Adipocyte (in vitro differentiated cells): ENCODE measurements at places on chromosomes 3 and 15.

GRCh38 chr15:56148064-56148463, 95.6 kb downstream of the RFX7 start:
- DNase-seq = no peak

DNA sequence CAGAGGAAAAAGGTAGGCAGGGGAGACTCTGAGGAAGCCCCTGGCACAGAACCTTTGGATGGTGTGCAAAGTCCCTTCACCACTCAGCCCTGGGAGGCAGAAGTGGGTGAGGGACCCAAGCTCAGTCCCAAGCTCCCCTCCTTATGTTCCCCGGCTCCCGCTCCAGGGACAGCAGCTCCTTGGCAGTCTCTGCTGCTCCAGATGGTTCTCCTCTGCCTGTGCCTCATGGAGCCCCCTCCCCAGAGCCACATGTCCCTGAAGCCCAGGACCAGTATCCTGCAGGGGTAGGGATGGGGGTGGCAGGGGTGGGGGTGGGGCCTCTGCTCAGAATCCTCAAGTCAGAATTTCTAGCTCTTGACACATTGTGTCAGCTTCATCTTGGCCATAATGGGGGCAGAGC, 8.0 kb upstream of the CAMKV start:
- DNase-seq = no peak

DNA sequence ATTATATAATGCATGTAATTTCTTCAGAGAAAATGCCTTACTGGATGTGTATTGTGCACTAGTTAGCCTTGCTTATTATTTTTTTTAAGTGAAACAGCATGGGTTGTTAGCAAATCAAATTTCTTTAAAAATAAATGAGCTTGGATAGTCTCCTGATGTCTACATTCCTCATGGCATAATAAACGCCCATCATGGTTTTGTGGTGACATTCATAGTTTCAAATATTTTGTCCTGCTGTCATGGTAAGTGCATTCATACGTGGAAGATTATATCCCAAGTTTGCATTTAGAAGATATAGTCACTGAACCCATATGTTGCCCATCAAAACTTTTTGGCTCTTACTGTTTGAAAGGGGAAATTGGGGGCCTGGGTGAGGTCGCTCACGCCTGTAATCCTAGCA, 130.7 kb downstream of the ALCAM start:
- no peak for DNase-seq

GRCh38 chr15:40471105-40471807, 472 bp downstream of the CHST14 start:
- peak; percentile 58 for DNase-seq

DNA sequence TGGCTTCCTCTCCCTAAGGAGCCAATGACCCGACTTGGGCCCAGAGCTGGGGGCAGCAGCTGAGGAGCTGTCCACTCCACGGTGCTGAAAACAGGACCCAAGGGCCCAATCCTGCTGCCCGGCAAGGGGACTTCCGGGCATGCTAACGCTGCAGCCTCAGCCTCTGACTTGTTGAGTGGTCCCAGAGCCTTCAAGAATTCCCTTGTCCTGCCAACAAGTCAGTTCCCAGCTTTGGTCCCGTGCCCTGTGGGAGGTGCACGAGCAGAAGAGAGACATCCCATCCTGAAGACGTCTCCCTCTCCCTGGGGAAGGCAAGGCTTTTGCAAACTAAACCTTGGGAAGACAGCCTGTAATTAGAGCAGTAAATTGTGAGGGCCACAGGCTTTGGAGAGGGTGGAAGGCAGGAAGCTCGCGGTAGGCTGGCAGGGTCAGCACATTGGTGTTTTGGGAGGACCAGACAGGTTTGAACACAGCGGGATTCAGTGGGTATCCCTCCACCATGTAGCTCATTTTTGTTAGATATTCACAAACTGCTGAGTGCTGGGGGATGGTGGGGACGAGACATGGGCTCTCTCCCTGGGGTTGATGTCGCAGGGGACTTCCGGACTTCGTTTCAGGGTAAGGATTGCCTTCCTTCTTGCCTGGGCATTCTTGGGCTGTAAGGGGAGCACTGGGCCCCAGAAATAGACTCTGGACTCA, 29.8 kb upstream of the PRR23E start:
- no peak for DNase-seq

- DNase-seq = peak; percentile 91
Measured at GRCh38 chr3:126267169-126267975, 87.0 kb upstream of the ALDH1L1 start.

DNA sequence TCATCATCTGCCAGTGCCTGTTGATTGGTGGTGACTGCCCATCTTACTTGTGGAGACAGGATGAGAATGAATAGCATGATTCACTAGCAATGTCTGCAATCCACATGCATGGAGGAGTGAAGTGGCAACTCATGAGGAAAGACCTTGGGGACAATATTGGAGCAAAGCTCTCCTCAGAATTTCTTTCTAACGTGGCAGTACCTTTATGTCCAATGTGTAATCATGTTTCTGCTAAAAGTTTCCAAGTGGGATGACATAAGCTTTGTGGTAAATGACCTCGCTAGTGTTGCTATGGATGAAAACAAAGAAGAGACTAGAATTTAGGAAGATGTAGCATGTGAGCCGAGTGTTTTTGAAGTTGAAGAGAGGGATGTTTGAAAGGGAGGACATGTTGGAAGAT, 117.8 kb downstream of the CPNE4 start:
- no peak for DNase-seq

DNA sequence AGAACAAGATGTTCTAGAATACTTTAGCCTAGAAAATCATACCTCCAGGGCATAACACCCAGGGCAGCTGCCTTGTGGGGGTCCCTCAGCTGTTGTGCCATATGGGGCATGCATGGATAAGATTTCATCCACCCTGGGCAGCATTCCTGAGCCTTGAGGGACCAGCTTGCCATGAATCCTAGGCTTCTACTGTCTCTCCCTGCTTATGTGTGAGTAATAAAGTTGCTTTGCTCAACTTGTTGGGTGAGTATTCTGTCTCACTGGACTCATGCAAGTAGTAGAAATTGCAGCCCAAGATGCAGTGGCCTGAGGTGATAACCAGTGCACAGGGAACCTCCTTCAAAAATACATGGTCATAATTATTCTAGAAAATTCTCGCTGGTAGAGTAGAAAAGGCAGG, 52.1 kb upstream of the EPHB1 start:
- no peak for DNase-seq

DNA sequence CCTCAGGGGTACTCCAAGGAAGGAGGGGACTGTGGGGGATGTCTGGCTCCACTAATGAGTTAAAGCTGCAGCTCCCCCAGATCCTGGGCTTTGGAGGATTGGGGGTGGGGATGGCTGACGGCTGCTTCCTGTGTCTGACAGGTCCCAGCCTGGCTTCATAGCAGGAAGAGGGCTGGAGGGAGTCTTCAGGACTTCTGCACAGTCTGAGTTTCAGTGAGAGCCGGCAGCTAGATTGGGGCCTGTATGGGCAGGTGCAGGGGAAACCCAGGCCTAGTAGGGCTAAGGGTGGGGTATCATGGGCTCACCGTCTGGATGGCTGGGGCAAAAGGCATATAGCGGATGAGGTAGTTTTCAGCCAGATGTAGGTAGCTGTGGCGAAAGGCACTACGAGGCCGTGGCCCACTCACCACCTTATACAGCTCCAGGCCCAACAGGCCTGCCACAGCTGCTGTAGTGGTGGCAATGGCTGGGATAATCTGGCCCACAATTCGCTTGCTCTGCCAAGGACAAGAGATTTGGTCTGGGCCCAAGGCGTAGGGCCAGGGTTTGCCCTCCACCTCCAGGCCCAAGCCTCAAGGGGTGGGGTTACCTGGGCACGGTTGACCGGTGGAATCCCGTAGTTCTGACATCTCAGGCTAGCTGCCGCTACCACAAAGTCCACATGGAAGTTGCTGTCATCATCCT, 4.5 kb downstream of the INKA1 start:
- no peak for DNase-seq

GRCh38 chr3:10021856-10022775, 4.1 kb upstream of the FANCD2 start:
- no peak for DNase-seq

DNA sequence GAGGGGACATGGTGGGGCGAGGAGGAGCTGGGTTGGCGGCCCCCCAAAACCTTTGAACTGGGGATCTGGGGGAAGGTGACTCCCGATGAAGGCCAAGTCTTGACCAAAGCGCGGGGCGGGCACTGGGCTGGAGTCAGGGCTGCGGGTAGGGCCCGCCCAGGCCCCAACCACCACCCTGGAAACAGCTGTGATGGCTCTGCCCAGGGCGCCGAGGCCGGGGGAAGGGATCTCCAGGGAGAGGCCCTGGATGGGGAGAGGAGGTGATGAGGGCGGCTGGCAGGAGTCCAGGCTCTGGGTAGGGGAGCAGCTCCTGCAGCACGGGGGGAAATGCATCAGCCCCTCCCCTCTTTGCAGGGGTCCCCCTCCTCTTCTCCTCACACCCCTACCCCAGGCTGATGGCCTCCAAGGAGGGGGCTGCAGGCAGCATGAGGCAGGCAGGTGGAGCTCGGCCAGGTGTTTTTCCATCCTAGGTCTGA, 5.9 kb upstream of the C15orf39 start:
- DNase-seq = no peak

DNA sequence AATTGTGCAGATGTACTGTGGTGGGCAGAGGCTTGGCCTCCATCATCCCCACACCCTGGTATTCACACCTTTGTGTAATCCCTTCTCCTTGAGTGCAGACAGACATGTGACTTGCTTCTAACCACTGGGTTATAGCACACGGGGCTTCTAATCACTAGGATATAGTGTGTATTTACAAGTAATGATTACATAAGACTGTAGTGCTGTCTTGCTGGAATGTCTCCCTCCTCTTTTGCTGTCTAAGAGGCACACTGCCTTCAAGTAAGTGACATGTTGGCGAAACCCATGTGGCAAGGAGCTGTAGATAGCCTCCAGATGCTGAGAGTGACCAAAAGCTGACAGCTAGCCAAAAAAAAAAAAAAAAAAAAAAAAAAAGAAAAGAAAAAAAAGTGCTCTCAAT, 542.7 kb upstream of the MDFIC2 start:
- no peak for DNase-seq

DNA sequence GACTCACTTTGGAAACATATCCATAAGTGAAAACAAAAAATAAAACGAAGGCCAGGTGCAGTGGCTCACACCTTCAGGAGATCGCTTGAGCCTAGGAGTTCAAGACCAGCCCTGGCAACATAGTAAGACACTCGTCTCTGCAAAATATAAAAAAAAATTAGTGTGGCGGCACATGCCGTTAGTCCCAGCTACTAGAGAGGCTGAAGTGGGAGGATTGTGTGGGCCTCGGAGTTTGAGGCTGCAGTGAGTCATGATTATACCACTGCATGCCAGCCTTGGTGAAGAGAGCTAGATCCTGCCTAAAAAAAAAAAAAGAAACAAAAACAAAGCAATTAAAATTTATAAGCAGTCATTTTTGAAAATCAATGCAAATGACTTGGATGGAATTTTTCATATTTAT, 54.7 kb upstream of the NANOGP8 start:
- no peak for DNase-seq

DNA sequence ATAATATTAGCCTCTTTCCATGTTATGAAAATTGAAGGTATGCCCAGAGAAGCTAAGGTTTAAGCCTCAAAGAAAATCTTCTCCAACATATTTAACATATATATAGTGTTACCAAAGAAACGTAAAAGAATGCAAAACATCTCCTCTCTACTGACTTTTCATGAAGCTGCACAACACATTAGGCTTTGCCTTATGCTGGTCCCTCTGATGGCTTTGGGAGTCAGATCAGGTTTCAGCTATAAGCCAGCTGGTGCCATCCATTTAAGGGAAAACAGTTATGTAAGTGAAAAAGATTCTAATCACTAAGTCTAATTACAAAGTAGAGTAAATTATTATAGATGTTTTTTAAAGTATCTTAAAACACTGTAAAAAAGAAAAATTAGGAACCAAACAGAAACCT, 410.5 kb downstream of the LSAMP start:
- peak; percentile 38 for DNase-seq

GRCh38 chr3:120177151-120177550, 82.9 kb upstream of the GSK3B start:
- peak; percentile 86 for DNase-seq

DNA sequence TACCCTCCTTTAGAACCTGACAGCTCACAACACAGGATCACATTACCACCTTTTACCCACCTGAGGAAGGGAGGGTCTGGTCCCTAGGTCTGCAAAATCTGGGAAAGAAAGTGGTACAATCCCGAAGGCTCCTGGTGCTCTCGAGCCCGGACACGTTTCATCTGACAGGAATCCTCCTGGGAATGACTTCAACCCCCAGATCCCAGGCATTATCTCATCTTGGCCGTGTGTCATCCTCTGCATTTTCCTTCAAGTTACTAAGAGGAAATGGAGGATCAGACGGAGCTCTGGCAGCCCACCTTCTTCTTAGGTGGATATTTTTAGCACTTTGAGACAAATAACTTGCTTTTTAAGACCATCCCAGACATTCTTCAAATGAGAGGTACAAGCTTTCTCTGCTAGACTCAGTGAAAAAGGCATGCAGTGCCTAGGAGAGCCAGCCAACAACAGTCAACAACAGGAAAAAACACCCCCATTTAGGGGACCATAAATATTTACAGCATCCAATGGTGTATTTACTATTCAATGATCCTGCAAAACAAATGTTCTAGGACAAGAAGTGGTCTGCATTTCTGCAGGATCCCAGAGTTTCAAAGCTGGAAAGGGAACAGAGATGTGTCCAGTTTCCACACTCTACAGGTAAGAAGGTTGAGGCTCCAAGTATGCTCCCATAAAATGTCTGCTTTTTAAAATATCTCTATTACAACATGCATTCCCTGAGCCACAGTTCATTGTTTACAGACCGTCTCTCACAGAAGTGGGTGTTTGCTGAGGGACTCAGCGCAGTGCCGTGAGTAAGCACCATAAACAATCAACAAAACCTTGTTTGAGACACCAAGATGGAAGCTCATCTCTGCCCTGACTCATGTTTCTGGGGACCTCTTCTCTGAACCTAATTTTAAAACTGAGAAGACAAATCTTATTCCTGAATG, 38.3 kb upstream of the ARHGEF3 start:
- DNase-seq = peak; percentile 29

- DNase-seq = no peak
Measured at GRCh38 chr15:78509726-78510312, 2.4 kb downstream of the HYKK start.

DNA sequence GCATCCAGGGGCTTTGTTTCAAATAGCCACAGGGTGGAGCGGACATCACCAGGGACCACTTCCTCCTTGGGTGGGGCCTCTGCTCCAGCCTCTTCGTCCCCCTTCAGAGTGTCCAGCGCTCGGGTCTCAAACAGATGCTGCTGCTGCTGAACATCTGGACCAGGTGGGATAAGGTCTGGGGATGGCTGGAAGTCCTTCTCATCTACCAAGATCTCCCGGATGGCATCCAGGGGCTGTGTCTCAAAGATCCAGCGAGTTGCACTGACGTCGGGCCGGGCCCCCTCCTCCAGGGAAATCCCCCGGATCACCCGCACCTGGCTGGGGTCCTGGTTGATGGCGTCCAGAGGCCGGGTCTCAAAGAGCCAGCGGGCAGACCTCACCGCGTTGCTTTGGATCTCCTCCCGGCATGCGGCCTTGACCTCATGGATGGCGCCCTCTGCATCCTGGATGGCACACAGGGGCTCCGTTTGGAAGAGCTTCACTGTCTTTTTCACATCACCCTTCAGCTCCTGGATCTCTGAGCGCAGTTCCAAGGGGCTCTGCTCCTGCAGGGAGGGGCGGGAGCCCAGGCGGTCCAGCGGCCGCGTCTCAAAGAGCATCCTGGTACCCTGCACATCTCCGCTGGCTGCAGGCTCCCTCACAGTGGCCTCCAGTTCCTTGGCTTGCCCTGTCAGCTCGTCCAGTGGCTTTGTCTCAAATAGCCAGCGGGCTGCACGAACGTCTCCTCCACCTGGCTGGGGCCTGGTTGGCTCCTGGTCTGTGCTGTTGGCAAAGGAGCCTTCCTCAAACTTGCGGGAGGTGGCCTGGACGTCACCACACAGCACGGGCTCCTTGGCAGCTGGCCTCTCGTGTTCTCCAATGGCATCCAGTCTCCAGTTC, 3.9 kb downstream of the XIRP1 start:
- DNase-seq = no peak

GRCh38 chr15:95793231-95793630, 537.3 kb upstream of the NR2F2 start:
- peak; percentile 92 for DNase-seq
